ENCODE measurements at places on chromosomes 12 and 14.

GRCh38 chr14:51954657-51955056 lies 34.7 kb upstream of the RTRAF start:
- DNase-seq, result no peak

- DNase-seq, result no peak
These were observed 215.9 kb downstream of the CACNA1C start for GRCh38 chr12:2268471-2269286.

GRCh38 chr14:23149745-23150144 lies 30.7 kb upstream of the CEBPE start:
- no peak for DNase-seq

DNA sequence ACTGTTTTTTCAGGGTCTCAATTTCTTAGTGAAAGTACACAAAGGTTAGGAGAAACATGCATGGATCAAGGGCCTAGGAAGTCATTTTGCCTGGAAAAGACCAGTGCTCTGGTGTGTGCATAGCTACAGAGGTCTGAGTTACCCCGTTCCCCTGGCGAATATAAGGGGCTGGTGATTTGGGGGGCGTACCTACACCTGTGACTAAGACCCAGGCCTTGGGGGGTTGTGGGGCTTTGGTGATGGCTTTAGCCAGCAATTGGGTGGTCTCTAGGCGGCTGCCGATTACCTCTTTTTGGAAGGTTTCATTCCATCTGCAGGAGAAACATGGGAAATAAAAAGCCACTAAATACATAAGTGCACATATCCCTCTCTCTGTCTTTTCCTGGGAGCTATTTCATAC lies 1.1 kb downstream of the SDR39U1 start:
- DNase-seq, result no peak

GRCh38 chr12:48414021-48414420 lies 58.3 kb upstream of the ANP32D start:
- no peak for DNase-seq

DNA sequence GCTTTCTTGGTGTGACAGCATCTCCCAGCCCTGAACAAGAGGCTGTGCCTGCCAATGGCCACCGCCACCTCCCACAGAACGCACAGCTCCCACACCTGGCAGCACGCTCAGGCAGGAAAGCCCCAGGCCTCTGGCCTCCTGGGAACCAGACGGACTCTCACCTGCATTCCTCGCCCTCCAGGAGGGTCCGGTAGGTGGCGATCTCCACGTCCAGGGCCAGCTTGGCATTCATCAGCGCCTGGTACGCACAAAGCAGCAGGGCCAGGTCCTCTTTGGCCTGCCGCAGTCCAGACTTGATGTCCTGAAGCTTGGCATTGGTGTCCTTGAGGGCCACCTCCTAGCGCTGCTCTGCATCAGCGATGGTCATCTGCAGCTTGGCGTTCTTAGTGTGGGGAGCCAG lies 12.1 kb upstream of the KRT77 start:
- DNase-seq, result no peak

DNA sequence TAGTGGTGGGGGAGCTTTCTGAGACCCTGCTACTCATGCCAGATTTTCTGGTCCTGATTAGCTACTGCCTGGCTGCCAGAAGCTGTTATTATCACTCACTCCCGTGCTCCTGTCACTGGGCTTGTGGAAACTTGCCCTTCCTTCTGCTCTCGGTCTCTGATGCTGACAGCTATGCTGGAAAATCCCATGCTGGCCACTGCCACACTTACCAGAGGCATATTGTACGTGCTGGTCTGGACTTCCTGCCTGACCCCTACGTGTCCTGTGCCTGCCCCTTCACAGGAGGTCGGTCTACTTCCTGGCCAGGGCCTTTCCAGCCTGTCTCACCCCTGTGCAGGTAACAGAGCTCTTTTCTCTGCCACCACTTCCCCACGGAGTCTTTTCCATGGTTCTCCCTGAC lies 149.4 kb upstream of the PLEKHG7 start:
- DNase-seq, result no peak

GRCh38 chr14:78202163-78202562 lies 32.0 kb downstream of the NRXN3 start:
- peak; percentile 15 for DNase-seq

GRCh38 chr12:64142784-64143183 lies 79.3 kb downstream of the KICS2 start:
- DNase-seq, result no peak

- no peak for DNase-seq
These were observed 4.7 kb downstream of the TNFRSF1A start for GRCh38 chr12:6336889-6337853.

All from GM10248 (cell line).